ENCODE measurements at places on chromosomes 12 and 14. TPM values are rescaled to one million over a fixed set of nuclear protein-coding genes. Genes with fewer than 3 reads are reported as not detected.

- DNase-seq = no peak
Observed at GRCh38 chr12:80977346-80977745, 39.6 kb upstream of the LIN7A start.

DNA sequence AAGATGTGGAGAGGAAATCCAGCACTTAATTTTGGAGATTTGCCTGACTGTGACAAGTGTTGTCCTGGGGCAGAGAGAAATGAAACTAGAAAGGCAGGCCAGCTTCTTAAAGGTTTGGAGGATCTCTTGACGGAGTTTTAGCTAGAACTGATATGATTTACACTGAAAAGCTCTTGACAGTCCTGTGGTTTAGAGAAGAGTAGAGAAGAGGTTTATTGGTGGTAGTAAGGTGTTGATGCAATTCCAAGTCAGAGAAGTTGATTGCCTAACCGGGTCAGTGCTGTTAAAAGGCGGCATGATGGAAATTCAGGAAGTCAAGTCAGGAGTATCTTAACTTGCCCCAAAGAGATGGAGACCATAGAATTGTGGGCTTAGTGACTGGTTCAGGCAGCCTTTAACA is 89.0 kb upstream of the TRAF3 start:
- no peak for DNase-seq

DNA sequence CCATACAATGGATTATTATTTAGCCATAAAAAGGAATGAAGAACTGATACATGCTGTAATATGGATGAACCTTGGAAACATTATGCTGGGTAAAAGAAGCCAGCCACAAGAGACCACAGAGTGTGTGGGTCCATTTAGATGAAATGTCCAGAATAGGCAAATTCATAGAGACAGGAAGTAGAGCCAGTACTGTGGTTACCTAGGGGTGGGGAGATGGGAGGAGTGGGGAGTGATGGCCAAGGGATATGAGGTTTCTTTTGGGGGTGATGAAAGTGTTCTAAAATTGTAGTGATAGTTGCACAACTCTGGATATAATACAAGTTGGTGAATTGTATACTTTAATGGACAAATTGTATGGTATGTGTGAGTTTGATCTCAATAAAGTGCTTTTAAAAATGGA is 18.6 kb downstream of the JDP2 start:
- no peak for DNase-seq

- peak; percentile 78 for DNase-seq
Observed at GRCh38 chr12:39443081-39443928, at the start of gene KIF21A. Gene KIF21A, minus strand, starts transcription at chr12:39443120. Its CDS starts 150 bp downstream, at chr12:39442970.

GRCh38 chr12:47360093-47360480 is 280.3 kb upstream of the AMIGO2 start:
- no peak for DNase-seq

Gene KERA
- polyA plus RNA-seq = not detected

Gene TMEM117
- 16.4 TPM for polyA plus RNA-seq

Data from left renal cortex interstitium (tissue), 4 donors.